ENCODE measurements at places on chromosomes 1 and 21.

DNA sequence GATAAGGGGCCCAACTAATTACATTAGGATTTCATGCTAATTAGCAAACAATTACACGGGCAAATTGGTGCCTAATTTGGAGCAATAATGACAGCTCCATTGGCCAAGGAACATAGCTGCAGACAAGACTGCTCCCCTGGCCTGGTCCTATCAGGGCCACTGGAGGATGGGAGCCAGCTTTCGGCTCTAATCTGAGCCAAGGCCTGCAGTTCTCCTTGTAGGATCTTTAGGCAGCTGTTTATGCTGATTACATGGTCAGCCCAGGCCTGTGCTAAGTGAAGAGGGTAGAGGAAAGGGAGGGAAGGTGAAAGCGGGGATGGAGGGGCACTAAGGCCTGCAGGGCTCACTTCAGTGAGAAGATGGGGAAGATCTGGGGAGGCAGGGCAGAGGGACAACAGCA, 12.4 kb upstream of the ADGRB2 start:
- DNase-seq: no peak

DNA sequence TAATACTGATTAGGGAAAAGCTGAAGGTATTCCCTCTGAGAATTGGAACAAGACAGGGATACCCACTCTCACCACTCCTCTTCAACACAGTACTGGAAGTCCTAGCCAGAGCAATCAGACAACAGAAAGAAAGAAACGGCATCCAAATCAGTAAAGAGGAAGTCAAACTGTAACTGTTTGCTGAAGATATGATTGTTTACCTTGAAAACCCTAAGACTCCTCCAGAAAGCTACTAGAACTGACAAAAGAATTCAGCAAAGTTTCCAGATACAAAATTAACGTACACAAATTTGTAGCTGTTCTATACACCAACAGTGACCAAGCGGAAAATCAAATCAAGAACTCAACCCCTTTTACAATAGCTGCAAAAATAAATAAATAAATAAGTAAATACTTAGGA, 78.6 kb downstream of the EXTL2 start:
- DNase-seq: no peak

DNA sequence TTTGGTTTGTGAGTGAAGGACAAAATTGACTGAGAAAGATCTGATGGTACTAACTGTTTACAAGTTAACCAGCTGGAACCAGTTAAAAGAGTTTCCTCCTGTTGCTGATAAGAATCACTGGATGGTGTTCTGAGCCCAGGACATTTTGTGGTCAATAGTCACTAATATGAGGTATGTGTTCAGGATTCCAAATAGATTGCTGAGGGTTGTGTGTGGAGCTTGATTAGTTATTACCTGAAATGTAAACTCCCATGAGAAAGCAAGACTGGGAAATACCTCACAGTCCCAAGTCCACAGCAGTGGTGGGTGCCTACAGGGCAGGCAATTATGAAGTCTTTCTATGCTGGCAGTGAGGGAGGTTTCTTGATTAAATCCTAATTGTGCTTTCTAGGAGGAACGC, 164.6 kb downstream of the DNM3 start:
- no peak for DNase-seq

GRCh38 chr1:119895102-119895501, 1.2 kb downstream of the ADAM30 start:
- no peak for DNase-seq

DNA sequence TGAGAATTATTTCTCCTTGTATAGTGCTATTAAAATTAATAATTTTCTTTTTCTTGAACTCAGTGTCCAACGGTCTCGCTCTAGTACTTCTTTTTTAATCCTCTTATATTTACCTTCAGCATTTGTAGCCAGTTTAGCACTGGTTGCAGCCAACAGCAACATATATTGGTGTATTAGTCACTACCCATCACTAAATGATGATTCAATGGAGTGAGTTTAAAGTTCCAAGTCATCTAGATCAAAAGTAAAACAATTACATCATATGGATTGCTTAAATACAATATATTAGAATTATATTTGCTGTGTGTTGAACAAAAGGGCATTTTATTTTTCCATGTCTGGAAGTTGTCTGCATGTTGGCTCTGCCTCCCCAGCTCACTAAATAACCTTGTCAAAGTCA, 591.8 kb downstream of the ADGRL2 start:
- no peak for DNase-seq

DNA sequence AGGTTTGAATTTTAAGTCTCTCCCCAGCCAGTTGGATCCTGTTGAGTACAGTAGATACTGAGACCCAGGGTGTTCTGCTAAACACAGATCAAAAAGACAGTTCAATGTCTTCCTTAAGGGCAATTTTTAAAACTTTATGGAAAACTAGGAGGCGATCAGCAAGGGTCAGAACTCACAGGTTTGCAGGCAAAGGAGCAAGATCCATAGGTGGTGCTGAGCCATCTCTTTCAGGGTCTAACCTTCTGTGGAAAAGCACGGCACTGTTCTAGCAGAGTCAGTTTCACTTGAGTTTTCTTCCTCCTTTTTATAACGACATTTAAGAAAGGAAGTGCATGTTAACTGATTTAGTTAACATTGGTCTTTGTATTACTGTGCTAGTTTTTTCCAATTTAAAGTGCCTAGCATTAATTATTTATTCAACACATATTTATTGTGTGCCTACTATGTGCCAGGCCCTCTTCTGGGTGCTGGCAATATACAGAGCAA, at the start of gene CD84:
Gene CD84, minus strand, starts transcription at position 281 of the 486 bp plus-strand sequence. Its CDS starts 59 bp downstream, at position 222.
- no peak for DNase-seq

DNA sequence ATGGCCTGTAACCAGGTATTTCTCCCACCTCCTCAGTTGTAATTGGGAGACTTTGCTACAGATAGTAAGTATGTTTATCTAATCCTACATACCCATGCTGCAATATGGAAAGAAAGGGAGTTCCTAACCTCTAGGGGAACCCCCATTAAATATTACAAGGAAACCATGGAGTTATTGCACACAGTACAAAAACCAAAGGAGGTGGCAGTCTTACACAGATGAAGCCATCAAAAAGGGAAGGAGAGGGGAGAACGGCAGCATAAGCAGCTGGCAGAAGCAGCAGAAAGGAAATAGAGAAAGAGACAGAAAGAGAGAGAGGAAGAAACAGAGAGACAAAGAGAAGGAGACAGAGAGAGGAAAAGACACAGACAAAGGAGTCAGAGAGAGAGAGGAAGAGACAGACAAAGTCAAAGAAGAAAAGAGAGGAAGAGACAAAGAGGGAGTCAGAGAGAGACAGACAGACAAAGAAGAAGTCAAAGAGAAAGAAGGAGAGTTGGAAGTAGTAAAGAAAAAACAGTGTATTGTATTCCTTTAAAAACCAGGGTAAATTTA, 142.9 kb downstream of the FASLG start:
- no peak for DNase-seq

DNA sequence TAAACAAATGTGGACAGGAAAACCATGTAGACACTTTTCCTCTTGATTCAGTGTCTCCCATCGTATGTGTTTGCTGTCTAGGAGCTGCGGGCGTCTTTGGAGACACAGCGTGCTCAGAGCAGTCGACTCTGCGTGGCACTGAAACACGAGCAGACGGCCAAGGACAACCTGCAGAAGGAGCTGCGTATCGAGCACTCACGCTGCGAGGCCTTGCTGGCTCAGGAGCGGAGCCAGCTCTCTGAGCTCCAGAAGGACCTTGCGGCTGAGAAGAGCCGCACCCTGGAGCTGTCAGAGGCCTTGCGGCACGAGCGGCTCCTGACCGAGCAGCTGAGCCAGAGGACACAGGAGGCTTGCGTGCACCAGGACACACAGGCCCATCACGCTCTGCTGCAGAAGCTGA, 27.2 kb upstream of the DIP2A start:
- no peak for DNase-seq

GRCh38 chr1:34131396-34132160, 33.5 kb downstream of the CSMD2 start:
- DNase-seq: peak; percentile 69

DNA sequence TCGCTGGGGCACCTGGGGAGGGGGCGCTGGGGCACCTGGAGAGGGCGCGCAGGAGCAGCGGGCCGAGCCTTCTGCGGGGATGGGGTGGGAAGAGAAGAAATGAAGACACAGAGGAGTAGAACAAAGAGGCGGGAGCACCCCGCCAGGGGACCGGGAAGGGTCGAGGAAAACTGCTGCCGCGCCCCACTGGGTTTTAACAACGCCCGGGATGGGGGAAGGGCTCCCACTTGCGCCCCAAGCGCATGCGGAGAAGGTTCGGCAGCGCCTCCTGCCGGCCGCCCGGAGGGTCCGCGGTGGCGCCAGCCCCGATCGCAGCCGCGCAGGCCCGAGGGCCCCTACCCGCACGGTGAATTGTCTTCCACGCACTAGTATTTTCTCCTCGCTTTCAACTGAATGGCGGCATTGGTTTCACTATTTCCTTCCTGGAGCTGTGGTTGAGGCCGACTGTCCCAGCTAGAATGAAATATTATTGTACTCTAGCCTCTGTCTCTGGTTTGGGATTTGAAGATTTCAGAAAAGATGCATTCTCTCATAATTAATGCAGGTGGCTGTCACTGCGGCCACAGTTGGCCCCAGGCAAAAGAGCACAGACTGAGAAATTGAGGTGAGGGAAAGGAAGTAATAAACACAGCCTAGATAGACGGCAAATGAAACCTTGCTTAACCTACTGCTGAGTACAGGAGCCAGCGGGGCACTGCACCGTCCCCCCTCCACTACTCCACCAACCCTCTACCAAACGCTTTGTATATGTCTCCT, 57.3 kb downstream of the MAB21L3 start:
- peak; percentile 81 for DNase-seq

DNA sequence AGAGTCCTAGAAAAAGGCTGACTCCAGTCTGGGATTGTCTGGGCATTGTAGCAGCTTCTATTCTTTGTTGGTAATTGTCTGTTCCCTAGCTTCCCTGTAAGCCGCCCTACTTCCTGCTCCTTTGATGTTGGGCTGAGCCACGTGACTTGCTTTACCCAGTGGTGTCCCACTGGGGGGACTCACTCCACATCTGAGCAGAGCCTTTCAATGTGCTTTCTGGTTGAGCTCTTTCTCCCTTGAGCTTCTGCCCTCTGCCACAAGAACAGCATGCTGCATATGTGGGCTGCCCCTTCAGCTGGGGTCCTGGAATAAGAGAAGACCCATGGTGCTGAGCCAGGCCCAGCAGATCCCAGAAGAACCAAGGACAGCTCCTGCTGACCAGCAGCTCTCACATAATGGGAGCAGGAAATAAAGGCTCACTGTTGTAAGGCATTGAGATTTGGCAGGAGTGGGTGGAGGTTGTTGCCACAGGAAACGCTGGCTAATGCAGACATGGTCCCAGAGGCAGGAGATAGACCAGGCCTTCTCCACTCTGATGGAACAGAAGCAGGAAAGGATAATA, 276.3 kb upstream of the GJB5 start:
- DNase-seq: no peak

GRCh38 chr1:232695621-232696385, 65.9 kb upstream of the SIPA1L2 start:
- no peak for DNase-seq

DNA sequence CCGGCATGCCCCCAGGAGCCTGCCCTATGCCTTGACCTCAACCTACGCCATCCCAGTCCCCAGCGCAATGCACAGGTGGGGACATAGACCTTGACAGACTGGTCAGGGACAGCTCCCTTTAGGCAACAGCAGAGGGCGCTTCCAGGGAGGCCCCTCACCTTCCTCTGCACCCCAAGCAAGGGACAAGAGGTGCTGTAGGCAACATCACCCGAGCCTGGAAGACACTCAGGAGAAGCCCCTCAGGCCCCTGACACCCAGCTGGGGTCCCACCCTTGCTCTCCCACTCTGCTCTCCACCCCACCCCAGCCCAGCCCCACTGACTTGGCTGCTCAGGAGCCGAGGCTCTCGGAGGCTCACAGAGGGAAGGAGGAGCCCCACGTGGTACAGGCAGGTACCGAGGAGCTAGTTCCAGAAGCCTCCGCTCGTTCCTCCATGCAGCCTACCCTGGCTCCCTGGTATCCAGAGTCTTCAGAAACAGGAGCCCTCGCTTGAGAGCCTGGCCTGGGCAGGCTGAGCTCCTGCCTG, 2.4 kb upstream of the WNT3A start:
- DNase-seq: peak; percentile 50

GRCh38 chr1:21547876-21548275, 38.7 kb downstream of the ALPL start:
- DNase-seq: no peak

- DNase-seq: no peak
These were observed 34.0 kb upstream of the CD1D start for GRCh38 chr1:158146739-158147138.

- no peak for DNase-seq
These were observed 11.4 kb downstream of the UBASH3A start for GRCh38 chr21:42414928-42415769.

DNA sequence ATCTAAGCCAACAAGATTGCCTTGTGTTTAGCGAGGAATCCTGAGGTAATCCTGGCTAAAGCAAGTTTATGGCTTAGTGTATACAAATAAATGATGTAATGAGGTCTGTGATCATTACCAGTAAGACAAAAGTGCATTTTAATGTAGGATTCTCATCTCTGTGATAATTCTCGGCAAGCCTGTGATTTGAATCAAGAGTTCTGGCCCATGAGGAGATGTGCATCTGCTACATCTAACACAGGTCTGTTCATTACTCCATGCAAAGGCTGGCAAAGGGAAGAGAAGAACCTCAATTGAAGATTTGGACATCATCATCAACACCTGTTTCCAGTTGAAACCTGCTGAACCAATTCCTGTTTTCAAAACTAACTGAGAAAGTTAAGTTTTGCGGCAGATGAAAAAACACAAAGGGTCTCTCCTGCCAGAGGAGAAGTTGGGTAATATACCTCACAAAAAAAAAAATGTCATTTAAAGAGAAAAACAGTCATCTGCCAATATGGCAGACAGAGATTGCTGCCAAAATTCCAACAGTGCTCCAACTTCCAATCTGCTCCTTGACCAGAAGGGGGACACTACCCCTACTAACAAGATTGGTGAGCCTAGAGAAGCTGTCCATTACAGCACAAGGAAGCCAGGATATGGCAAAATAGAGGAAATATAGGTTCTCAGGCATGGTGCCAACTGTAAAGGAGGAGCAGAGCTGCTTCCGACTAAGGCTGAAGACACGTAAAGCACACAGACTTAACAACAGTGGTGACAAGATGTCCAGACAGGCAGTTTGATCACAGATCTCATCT, 453.7 kb downstream of the TTLL7 start:
- no peak for DNase-seq

DNA sequence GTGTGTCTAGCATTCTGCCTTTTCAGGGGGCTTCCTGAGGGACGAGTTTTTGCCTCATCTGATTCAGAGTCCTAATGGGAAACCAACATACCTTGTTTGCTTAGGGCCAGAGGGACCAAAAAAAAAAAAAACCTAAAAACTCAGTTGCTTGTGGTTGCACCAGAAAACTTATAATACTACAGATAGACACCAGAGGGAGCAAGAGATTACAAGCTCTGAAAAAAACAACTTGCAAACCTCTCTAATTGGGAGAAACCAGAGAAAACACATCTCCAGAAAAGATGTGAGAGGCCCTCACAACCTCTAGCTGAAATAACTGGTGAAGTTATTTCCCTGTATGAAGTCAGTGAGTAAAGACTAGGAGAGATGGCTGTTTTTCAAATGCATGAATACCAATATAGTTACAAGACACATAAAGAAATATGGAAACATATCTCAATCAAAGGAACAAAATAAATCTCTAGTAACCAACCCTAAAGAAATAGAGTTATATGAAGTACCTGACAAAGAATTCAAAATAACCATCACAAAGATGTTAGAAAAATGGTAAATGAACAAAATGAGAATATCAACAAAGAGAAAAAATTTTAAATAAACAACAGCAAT, 233.7 kb upstream of the NFIA start:
- DNase-seq: no peak

GRCh38 chr1:158185770-158186169, 5.1 kb downstream of the CD1D start:
- DNase-seq: no peak
